ENCODE measurements at places on chromosomes 7 and 10. TPM values are rescaled to one million over a fixed set of nuclear protein-coding genes. Genes with fewer than 3 reads are reported as not detected.

DNA sequence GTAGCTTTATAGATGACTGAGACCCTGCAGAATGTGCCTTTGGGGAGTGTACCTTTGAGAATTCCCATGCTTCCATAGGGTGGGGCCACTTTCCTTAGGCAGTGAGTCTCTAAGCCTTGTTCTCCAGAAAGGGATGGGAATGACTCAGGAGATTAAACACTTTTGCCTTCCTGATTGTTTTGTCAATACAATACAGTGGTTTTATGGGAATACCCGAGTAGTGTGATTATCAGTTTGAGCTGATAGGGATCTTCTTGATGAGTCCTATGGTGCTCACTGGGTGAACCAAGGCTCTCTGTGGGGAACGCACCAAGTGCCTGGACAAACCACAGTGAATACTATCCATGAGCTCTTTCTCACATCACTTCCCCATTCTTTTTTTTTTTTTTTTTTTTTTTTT lies 6.3 kb downstream of the MYOF start:
- no peak for DNase-seq
- no peaks in the 10 kb centered on the region for H3K4me1 ChIP-seq
- no peak overlapping the region for H3K27ac ChIP-seq
- no peaks in the 10 kb centered on the region for H3K36me3 ChIP-seq
- no peaks in the 10 kb centered on the region for H3K27me3 ChIP-seq

GRCh38 chr10:112650588-112651030 lies 203.6 kb downstream of the VTI1A start:
- H3K4me3 ChIP-seq: no peak overlapping the region
- no peaks in the 10 kb centered on the region for H3K4me1 ChIP-seq
- no peak for DNase-seq
- no peak overlapping the region for H3K27ac ChIP-seq
- no peaks in the 10 kb centered on the region for H3K36me3 ChIP-seq

DNA sequence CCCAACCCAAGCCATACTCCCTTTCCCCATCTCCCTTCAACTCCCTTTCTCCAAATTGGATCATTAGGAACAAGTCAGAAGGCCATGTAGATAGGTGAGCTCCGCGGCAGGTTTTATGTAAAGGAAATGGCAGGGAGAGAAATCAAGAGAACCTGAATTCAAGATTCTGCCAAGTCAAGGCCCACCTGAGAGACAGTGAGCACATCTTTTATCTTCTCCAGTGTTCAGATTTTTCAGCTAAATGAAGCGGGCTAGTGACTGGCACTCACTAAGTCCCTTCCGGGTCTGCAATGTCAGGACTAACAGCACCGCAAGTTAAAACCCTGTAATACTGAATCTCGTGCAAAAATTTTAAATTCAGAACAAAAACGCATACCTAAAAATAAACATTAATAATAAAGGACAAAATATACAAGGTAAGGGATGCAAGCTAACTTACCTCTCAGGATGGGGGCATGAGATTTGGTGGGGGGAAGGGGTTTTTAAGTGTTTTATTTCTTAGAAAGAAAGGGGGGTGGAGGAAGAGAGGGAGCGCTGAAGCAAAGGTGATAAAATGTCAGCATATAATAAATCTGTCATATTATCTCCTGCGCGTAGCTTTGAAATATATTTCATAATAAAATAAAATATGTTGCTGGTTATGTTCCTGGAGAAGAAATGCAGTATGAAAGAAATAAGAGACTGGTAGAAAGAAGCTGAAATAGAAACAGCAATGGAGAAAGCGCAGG lies 17.6 kb downstream of the TCAF1 start:
- H3K36me3 ChIP-seq: no peaks in the 10 kb centered on the region
- no peaks in the 10 kb centered on the region for H3K27me3 ChIP-seq
- H3K4me3 ChIP-seq: no peak overlapping the region
- no peak overlapping the region for H3K27ac ChIP-seq
- H3K4me1 ChIP-seq: peaks cover 6% of the 10 kb centered on the region

- DNase-seq: no peak
- H3K36me3 ChIP-seq: no peaks in the 10 kb centered on the region
- no peaks in the 10 kb centered on the region for H3K27me3 ChIP-seq
- H3K4me1 ChIP-seq: no peaks in the 10 kb centered on the region
- no peak overlapping the region for H3K4me3 ChIP-seq
- H3K27ac ChIP-seq: no peak overlapping the region
Observed at GRCh38 chr10:17084258-17084657, 45.4 kb downstream of the CUBN start.

SPDYE11 gene
- total RNA-seq: not detected

All from GM12878 (cell line).